HEK293T (cell line): ENCODE measurements at places on chromosomes 2 and 18.

GRCh38 chr2:10048501-10049171 is 5.3 kb downstream of the KLF11 start:
- DNase-seq: peak; percentile 45

GRCh38 chr2:173354582-173355131 is at the start of gene CDCA7:
Gene CDCA7, plus strand, starts transcription at chr2:173354872. Its CDS starts 92 bp downstream, at chr2:173354964.
- DNase-seq: peak; percentile 90

- DNase-seq: no peak
These were observed 141.5 kb downstream of the WDSUB1 start for GRCh38 chr2:159144776-159145614.

GRCh38 chr18:21826196-21826595 is 85.6 kb downstream of the MIB1 start:
- DNase-seq: no peak

GRCh38 chr2:231467016-231467545 is 2.8 kb upstream of the NCL start:
- no peak for DNase-seq

GRCh38 chr2:9693196-9693491 is 62.3 kb upstream of the YWHAQ start:
- DNase-seq: no peak

DNA sequence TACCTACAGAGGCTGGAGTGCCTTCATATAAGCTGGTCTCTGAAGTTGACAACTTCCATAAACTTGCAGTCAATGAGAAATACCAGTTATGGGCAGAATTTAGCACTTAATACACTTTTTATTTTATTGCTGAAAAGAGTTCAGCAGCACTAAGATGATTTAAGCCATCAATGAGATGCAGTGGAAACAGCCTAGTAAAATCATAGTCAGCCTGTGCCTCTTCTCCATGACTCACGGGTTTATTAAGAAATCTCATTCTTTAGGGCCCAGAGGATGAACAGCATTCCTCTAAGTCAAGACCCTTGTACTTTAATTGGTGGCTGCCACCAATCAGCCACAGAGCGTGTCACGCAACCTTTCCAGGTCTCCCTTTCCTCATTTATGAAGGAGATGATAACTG is 1357.9 kb upstream of the CELF4 start:
- no peak for DNase-seq

DNA sequence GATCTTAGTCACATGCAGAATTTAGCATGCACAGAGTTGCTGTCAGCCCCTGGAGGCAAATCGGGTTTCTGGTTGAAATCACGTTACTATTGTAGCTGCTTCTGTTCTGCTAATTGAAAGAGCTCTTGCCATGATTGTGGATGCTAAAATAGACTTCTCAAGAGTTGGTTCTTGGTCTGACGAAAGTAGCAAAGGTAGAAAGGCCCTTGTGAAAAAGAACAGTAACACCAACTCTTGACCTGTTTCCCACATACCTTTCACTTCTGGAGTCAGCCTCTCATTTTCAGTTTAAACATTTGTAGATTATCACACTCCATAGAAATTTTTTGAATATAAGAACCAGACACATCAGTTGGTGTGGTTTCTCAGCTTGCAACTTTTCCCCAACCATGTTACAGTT is 110.0 kb upstream of the EPB41L3 start:
- DNase-seq: no peak

GRCh38 chr2:36609507-36609906 is 11.5 kb upstream of the FEZ2 start:
- DNase-seq: no peak

DNA sequence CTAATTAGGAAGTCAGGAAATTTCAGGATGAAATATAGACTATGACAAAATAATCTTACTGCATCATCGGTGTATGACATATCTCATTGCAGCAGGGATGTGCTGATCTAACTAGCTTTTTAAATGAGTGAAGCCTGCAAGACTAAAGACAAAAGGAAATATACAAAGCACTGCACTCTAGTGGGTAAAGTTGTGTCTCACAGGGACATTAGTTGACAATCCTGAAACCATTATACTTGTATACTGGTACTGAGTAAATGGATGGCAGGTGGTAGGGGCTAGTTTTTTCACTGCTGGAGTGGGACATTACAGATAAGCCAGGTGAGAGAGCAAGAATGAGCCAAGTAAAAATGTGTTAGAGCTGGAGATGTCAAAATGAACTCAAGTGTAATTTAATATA is 317.5 kb upstream of the RAB6C start:
- no peak for DNase-seq

DNA sequence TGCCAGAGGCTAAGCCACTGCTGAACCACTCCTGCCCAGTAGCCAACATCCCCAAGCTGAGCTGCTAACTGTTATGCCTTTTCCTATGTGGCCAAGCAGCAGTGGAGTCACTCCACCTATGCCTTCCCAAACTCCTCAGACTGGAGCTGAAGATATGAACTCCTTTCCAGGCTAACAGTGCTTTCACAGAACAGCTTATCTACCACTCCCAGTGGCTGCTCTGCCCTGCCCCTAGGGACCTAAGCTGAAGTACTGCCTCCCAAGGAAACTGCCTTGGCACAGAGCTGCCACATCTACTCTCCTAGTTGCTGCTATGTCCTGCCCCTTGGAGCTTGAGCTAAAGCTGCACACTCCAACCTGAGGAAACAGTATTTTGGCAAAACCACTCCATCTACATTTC is 275.9 kb downstream of the RBM43 start:
- DNase-seq: no peak
